Left ventricle myocardium inferior (tissue), 1 donor: ENCODE measurements at places on chromosomes 7 and 10. TPM values are rescaled to one million over a fixed set of nuclear protein-coding genes. Genes with fewer than 3 reads are reported as not detected.

The ACSM6 gene
- total RNA-seq = not detected

The ASB10 gene
- 35.4 TPM for total RNA-seq

The GOLGA7B gene
- total RNA-seq = 0.60 TPM

The NUDT5 gene
- total RNA-seq = 8.6 TPM

The GPR26 gene
- total RNA-seq = not detected

The SGMS1 gene
- 18.6 TPM for total RNA-seq

The MYL7 gene
- 518 TPM for total RNA-seq

The HOXA7 gene
- total RNA-seq = 0.36 TPM

The C10orf53 gene
- total RNA-seq = not detected

The HMX3 gene
- total RNA-seq = not detected

The ABCC2 gene
- 0.22 TPM for total RNA-seq

The OR2A42 gene
- not detected for total RNA-seq

The LBX1 gene
- total RNA-seq = not detected

The DNAH11 gene
- total RNA-seq = 0.74 TPM

The SPAM1 gene
- total RNA-seq = not detected

The C1QL3 gene
- not detected for total RNA-seq

The TACR2 gene
- total RNA-seq = not detected

The PPRC1 gene
- 12.1 TPM for total RNA-seq

The PDE6C gene
- not detected for total RNA-seq

The OR2A12 gene
- not detected for total RNA-seq

The PTF1A gene
- not detected for total RNA-seq

The TIMM23 gene
- total RNA-seq = 83.5 TPM

The TEX36 gene
- not detected for total RNA-seq

The SMKR1 gene
- not detected for total RNA-seq

The COL26A1 gene
- not detected for total RNA-seq

The MLXIPL gene
- total RNA-seq = 0.41 TPM

The NME8 gene
- not detected for total RNA-seq

The NOC3L gene
- total RNA-seq = 10.0 TPM

The LRRD1 gene
- total RNA-seq = not detected

The ORAI2 gene
- total RNA-seq = 2.6 TPM

The ABCB4 gene
- 4.2 TPM for total RNA-seq

The C7orf57 gene
- total RNA-seq = not detected

The NUDT13 gene
- 5.6 TPM for total RNA-seq

The THNSL1 gene
- total RNA-seq = 5.3 TPM

The POU6F2 gene
- total RNA-seq = 0.44 TPM

The SPDYE11 gene
- total RNA-seq = not detected

The ADAM12 gene
- total RNA-seq = 0.27 TPM

The ZNF282 gene
- total RNA-seq = 15.0 TPM

The SLC18A3 gene
- total RNA-seq = not detected

The RABGEF1 gene
- 17.4 TPM for total RNA-seq

The CLRN3 gene
- total RNA-seq = not detected

The CAMK2G gene
- 12.5 TPM for total RNA-seq

The CALML3 gene
- total RNA-seq = not detected

The A1CF gene
- total RNA-seq = not detected

The CPA2 gene
- not detected for total RNA-seq

The STRIP2 gene
- 17.1 TPM for total RNA-seq

The TRIL gene
- total RNA-seq = 1.9 TPM

The NAT16 gene
- not detected for total RNA-seq

The ITPRID1 gene
- total RNA-seq = not detected
